ENCODE measurements at places on chromosomes 2 and 18. TPM values are rescaled to one million over a fixed set of nuclear protein-coding genes. Genes with fewer than 3 reads are reported as not detected.

DNA sequence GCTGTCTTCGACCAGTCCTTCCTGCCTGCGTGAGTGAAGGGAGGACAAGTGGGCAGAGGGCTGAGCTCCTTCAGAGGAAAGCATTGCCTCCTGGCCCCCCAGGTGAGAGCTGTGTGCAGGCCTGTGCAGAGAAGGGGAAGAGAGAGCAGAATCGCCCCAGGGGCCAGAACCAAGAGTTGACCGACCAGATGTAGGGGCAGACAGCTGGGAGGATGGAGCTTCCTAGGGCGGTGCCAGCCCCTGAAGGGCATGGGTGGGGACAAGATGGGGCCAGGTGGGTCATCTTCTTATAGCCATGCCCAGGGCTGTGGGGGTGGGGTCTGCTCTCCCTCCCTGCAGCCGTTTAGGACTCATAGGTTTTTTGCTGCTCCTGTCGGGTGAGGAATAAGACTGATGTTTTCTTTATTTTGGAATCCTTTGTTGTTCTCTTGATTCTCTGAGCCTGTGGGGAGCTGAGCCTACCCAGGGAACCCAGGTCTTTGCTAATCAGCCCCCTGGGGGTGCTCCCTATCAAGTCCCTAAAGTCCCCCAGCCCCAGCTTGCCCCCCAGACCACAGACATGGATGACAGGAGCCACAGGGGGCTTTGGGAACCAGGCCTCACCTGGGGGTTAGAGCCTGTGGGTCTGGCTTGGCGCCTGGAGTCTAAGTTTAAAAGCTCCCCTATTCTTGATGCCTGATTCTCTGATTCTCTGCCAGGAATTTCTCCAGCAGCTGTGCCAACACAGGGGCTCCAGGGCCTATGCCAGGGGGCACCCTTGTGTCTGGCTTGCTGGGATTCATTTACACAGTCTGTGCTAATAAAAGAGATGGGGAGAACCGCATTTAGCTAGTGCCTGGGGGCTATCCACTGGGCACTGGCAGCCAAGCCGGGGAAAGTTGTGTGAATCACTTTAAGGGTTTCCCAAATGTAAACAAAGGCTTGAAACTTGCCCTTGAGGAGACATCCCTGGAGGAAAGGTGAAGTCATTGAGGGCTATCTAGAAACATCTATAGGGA lies 9.3 kb upstream of the EFHD1 start:
- DNase-seq, result no peak

- DNase-seq, result no peak
Measured at GRCh38 chr2:105843476-105844374, 99.0 kb downstream of the NCK2 start.

- no peak for DNase-seq
Measured at GRCh38 chr2:16130906-16131400, 190.6 kb downstream of the MYCN start.

DNA sequence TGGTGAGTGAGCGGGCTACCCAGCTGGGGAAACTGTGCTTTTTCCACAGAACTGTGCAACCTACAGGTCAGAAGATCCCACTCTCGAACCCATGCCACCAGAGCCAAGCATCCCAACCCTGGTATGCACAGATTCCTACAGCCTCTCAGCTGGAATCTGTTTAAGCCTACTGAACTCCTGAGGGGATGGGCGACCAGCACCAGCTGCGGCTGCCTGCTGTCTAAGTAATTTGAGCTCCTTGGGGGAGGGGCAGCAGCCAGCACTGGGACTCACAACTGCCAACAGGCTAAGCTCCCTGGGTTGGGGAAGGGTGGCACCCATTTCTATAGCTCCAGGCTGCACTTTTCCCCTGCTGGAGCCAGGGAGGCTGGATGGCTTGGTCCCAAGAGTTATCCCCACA lies 11.8 kb downstream of the CYP27C1 start:
- DNase-seq, result no peak

DNA sequence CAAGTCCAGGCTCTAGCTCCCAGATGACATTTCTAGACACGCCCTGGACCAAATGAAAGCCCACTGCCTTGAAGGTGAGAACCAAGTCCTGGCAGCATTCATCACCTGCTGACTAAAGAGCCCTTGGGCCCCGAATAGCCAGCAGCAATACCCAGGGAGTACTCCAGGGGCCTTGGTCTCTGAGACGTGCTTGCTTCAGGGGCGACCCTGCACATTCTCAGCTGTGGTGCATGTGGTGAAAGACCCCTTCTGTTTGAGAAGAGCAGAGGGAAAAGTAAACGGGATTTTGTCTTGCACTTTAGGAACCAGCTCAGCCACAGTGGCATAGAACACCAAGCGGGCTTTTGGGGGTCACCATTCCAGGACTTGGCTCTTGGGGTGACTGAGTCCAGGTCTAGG lies 260.5 kb upstream of the MYT1L start:
- no peak for DNase-seq

AMER3 gene
- total RNA-seq, result not detected

ESCO1 gene
- 9.2 TPM for total RNA-seq

All from left ventricle myocardium inferior (tissue), 1 donor.